ENCODE measurements at places on chromosomes 11 and 22.

DNA sequence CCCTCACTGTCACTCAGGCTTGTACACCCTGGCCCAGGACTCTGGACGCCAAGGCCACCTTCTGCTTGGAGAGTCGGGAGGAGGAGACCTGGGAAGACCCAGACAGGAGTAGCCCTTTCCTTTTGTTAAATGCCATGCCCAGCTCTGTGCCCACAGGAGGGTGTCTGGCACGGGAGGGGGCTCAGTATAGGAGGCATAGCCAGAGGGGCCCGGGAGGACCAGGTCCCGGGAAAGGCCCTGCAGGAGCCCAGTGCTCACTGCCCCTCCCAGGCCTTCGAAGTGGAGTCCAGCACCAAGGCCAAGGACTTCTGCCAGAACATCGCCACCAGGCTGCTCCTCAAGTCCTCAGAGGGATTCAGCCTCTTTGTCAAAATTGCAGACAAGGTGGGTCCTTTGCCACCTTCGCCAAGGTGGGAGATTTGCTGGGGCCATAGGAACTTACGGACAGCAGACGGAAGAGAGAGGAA, 79.0 kb downstream of the MYO7A start:
- DNase-seq, result no peak

- peak; percentile 70 for DNase-seq
These were observed 86.3 kb downstream of the CCDC83 start for GRCh38 chr11:85941380-85941973.

GRCh38 chr22:38788846-38789245, 5.1 kb downstream of the DNAL4 start:
- no peak for DNase-seq

GRCh38 chr11:133305208-133305956, 226.9 kb downstream of the OPCML start:
- no peak for DNase-seq

DNA sequence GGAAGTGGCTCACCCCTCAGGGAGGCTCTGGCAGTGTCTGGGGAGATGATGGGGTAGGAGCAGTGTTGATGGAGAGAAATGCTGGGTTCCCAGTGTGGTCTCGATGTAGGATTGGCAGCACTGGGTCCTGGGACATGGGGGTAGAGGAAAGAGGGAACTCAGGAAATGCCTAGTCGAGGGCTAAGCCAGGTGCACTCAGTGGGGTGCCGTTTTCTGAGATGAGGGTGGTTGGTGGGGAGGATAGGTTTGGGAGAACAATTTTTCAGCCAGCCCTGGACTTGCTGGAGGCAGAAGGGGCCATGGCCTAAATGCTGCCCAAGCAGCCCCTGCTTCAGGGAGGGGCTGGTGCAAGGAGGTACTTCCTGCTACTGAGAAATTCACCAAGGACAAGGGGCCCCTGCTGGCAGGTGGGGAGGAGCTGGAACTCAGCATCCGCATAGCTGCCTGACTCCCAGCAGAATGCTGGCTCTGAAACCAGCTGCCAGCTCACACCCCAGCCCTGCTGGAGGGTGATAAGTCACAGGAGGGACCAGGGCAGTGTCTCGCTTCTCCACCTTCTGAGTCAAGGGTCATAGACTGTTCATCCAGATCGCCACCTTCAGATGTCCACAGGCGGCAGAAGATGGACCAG, 6.0 kb downstream of the CCDC157 start:
- DNase-seq, result no peak

GRCh38 chr11:20754933-20755332, 85.5 kb downstream of the NELL1 start:
- DNase-seq, result no peak

DNA sequence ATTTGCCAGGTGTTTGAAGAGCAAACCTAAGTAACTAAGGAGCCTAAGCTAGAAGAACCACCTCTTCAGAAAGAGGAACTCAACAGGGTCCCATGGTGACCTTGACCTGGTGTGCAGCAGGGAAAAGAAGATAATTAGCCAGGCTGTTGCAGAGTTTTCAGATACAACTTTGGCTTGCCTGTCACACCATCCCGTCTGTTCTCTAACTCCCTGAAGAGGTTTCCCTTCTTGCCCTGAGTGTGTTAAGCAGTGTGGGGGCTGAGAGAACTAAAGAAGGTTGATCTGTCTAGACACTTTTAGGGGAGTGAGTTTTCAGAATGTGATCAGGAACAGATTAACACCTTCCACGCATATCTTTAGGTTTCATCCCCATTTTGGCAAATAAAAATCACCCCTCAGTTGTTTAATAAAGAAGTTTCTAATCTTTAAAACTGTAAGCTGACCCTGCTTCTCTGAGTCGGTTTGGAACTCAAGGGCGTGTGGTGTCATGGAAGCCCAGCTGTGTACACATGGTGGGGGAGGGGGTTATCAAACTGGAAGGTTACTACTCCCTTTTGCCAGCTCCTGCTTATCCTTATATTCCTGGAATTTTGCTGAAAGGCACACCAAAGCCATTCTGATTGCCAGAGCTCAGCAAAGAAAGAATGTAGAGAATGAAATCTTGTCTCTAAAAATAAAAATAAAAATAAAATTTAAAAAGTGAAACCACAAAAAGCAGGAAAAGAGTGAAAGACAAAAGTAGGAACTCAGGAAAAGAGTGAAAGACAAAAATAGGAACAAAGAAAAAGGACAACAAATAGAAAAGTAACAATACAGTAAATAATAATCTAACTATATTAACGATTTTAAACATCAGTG, 70.2 kb downstream of the DBX1 start:
- DNase-seq, result peak; percentile 9

GRCh38 chr22:45863981-45864751, 112.8 kb downstream of the WNT7B start:
- peak; percentile 76 for DNase-seq
